ENCODE measurements at places on chromosomes 13 and 19.
A peak's percentile ranks its signal among the peaks of the same experiment; 100 is the strongest.

DNA sequence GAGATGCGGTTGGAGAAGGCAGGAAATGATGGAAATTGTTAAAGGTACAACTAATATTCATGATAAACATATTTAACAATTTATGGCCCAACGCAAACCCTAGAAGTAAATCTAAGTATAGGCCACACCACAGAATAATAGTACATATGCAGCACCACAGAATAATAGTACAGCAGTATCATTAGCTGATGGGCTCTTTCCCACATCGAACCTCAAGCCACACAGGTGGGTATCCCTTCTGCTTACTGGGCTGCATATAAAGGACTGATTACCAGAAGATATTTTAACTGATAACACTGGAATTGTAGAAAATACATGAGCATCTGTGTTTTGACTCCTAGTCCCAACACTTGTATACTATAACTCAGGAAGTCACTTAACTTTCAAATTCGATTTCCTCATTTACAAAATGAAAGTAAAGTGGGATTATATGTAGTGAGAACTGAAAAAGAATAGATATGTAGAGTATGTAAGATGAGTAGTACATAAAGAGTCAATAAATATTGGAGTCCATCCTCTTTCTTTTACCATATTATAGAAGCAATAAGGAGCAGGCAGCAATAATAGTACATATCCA, 91.5 kb downstream of the TSC22D1 start:
- no peak for DNase-seq

DNA sequence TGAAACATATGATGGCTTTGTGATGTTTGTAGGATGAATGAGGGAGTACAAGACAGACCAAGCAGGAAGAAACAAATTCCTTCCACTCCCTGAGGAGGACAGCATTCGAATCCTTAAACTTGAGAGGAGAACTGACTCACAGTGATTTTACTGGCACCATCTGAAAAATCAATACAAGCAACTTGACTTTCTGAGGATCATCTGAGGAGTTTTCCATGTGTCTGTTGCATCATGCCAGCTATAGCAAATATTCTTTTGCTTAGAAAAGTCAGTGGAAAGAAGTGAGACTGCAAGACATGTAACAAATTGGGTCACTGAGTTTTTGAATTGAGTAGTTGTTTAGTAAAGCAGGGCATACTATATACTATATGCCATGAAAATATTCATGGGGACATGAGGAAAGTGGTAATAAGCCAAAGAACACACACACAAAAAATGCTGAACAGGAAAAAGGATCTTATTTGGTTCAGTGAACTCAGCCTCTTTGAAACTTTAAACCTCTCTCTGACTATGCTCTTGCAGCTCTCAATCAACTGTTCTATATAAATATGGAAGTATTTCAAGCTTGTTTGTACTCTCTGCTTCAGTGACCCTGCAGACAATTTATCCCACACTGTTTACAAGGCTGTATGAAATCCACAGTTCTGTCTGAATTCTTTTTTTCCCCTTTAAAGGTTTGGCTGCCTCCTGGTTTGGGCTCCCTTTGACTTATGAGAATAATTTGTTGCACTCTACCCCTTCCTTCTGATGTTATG, 35.5 kb downstream of the SERTM1 start:
- DNase-seq = no peak

DNA sequence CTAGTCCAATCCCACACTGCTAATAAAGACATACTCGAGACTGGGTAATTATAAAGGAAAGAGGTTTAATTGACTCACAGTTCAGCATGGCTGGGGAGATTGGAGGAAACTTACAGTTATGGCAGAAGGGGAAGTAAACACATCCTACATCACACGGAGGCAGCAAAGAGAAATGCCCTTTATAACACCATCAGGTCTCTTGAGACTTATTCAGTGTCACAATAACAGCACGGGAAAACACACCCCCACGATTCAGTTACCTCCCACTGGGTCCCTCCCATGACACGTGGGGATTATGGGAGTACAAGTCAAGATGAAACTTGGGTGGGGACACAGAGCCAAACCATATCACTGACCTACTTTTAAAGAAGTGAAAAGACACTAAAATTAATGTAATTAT, 1130.4 kb upstream of the SLC10A2 start:
- DNase-seq = no peak

- no peak for DNase-seq
Measured at GRCh38 chr19:51195616-51196015, 29.3 kb upstream of the CD33 start.

DNA sequence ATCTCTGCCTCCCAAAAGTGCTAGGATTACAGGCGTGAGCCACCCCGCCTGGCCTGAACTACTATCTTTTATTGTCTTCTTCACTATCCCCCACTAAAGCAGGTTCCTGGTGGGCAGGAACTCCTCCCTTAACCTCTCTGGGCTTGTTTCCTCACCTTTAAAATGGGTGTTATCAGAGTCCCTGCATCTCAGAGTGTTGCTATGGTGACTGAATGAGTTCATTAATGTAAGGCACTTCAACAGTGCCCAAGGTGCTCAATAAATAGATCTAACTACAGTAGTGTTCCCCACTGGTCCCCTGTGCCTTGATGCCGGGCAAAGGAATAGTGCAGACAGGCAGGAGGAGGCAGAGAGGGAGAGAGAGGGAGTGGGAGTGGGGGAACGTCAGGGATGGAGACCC, 20.5 kb downstream of the CCDC97 start:
- DNase-seq = no peak

GRCh38 chr13:34913040-34913439, 29.0 kb upstream of the NBEA start:
- no peak for DNase-seq

GRCh38 chr13:108437496-108437895, 168.0 kb downstream of the TNFSF13B start:
- DNase-seq = no peak

DNA sequence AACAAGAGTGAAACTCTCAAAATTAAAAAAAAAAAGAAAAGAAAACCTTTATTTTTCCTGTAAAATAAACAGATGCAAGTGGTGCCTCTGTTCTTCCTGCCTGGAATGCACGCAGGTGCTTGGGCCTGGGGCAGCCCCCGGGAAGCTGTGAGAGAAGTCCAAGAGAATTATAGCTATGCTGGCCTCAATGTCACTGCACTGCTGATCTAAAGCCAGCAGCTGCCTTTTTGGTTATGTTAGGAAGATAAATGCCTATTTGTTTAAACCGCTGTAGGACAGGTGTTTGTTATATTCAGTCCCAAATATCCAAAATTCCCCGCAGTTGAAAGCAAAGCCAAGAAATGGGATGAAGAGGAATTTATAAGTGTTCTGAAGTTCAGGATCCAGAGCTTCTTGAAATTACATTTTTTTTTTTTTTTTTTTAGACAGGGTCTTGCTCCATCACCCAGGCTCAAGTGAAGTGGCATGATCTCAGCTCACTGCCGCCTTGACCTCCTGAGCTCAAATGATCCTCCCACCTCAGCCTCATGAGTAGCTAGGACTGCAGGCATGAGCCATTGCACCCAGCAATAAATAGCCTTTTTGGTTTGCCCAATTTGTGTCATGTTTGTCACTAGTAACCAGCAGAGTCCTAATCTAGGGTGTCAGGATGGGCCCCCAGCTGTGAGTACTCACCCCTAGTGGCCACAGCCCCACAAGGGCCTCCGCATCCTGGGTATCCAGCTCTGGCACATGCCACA, 2.2 kb downstream of the RINL start:
- no peak for DNase-seq

GRCh38 chr13:36919833-36920615, at the start of gene SMAD9:
Gene SMAD9, minus strand, starts transcription at chr13:36920238. Its CDS starts 40,549 bp downstream, at chr13:36879689.
- DNase-seq = peak; percentile 48

DNA sequence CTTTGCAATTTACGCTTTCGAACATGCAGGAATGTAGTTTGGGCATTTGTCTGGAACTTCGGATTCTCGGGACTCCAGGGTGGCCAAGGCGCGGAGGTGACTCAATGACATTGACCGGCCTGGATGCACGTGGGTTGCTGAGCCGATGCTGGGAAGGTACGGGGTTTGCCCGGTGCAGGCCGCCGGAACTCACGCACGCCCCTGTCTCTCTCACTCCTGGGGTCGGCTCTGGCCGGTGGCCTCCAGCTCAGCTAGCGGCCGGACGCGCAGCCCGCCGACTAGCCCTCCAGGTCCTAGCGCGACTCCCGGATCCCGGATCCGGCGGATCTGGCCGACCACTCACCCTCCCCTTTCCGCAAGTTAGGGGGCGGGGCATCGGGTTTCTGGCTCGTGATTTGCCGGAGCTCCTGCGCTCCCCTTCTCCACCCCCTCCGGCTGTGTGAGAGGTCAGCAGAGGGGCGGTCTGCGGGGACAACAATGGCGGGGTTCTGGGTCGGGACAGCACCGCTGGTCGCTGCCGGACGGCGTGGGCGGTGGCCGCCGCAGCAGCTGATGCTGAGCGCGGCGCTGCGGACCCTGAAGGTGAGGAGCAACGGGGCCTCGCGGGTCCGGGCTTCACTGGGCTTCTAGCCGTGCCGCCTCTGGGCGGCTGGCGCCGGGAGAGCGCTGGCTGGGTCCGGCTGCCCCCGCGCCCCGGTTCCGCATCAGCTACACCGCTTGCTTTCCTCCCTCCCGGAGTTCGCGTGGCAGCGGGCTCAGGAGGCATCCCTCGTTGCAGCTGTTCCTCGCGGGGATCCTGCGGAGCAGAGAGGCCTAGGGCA, at the start of gene PCCA:
Gene PCCA (plus strand): TSS at position 450 of the 821 bp plus-strand sequence. CDS start 28 bp downstream, at position 478.
- peak; percentile 92 for DNase-seq

DNA sequence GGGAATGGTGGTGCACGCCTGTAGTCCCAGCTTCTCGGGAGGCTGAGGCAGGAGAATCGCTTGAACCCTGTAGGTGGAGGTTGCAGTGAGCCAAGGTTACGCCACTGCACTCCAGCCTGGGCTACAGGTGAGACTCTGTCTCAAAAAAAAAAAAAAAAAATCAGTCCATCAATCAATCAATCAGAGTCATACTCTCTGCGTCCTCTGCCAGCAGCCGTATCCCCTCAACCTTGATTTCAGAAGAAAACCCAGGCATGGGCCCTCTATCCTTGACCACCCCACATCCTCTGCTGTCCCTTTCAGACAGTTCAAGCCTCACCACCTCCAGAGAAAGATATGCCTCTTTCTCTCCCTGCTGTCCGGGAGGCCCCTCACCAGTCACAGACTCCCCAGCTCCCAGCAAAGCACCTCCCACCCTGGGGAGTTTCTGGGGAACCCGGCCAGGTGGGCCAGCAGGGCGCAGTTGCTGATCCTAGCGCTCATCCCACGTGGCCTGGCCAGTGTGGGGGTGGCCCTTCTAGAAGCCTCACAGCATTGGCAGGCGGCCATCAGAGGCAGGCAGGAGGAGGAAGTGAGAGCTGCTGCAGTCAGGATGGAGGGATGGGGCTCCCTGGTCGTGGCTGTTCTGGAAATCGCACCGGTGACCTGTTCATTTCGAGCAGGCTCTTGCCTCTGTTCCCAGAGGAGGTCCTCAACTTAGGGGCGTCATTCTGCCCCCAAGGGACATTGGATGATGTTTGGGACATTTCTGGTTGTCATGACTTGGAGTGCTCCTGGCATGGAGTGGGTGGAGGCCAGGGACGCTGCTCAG, 10.2 kb upstream of the JSRP1 start:
- DNase-seq = no peak

DNA sequence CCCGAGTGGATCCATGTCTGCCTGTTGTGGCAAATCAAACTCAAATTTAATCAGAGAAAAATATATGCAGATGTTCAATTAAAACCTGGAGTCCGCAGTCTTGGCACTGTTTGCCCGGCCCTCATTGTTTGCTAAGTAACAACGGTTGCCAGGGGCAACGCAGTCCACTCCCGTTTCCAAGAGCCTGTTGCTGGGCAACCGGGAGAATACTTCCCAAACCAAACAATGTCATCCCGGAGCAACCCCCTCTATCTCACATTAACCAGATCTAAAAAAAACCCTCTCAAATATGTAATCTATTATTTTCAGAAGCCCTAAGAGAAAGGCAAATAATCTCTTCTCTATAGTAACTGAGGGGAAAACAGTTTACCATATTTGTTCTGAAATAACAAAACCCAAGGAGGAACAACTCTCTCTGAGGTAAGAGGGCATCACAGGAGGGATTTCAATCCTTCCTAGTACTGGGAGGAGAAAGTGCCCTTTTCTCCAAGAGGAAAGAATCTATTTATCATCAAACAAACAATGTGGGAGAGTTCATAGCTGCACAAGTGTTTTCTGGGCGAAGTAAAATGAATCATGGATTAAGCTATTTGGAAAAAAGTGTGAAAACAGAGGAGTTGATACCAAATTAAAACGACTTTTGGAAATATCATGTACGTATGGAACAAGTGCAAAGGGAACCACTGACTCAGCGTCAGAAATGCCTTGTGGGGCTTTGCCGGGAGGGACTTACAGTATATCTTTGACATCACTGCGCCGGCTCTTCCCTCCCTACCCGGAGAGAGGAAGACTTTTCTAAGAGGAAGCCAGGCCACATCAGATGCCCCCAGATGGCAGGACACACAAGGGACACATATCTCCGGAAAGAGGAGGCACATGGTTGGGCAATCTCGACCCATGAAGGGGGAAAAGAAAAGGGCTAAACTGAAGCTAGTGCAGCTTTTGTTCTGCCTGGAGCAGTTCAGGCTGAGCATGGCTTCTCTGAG, 43.3 kb downstream of the RFX2 start:
- peak; percentile 85 for DNase-seq

- DNase-seq = peak; percentile 94
Measured at GRCh38 chr19:12872941-12873890, 8.0 kb downstream of the DNASE2 start.

DNA sequence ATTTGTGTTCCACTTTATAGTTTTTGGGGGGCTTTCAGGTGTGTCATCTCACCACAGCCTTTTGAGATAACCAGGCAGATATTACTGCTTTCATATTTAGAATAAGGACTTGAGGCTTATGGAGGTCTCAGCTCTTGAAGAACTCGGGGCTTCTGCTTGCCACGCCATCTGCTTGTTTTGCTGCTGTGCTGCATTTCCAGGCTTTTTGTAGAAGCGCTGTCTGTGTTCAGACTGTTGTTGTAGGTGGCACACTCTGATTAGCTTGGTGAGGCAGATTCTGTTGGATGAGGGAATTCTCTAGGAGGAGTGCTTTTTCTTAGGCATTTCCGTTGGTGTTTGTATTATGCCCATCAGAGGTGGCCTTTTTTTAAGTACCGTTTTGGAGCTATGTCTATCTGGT, 57.2 kb downstream of the WASF3 start:
- DNase-seq = no peak

- peak; percentile 94 for DNase-seq
Measured at GRCh38 chr19:35612559-35613321, at the start of gene HAUS5. Gene HAUS5, plus strand, starts transcription at chr19:35612735. Its CDS starts 60 bp downstream, at chr19:35612795.

GRCh38 chr13:97982286-97982685, 28.8 kb downstream of the IPO5 start:
- no peak for DNase-seq

- DNase-seq = no peak
Measured at GRCh38 chr13:40863723-40864122, 74.3 kb downstream of the SLC25A15 start.
